ENCODE measurements at places on chromosomes 3 and 15. TPM values are rescaled to one million over a fixed set of nuclear protein-coding genes. Genes with fewer than 3 reads are reported as not detected.

The ARHGAP31 gene
- polyA plus RNA-seq, result 12.5 TPM

The DZIP1L gene
- polyA plus RNA-seq, result 12.7 TPM

The RPUSD2 gene
- polyA plus RNA-seq, result 10.3 TPM

The TMEM212 gene
- polyA plus RNA-seq, result not detected

The SEMA4B gene
- polyA plus RNA-seq, result 39.4 TPM

The CCR1 gene
- 2.6 TPM for polyA plus RNA-seq

The ZNF639 gene
- polyA plus RNA-seq, result 60.1 TPM

The MST1R gene
- 0.62 TPM for polyA plus RNA-seq

The SST gene
- polyA plus RNA-seq, result not detected

The DIPK2A gene
- polyA plus RNA-seq, result 45.6 TPM

The C2CD4B gene
- 0.46 TPM for polyA plus RNA-seq

The PEX11A gene
- 18.5 TPM for polyA plus RNA-seq

The CALML4 gene
- polyA plus RNA-seq, result 26.8 TPM

The DNAH1 gene
- polyA plus RNA-seq, result 6.5 TPM

The RYR3 gene
- 8.0 TPM for polyA plus RNA-seq

The FGD5 gene
- polyA plus RNA-seq, result 27.0 TPM

The GOLGA8J gene
- polyA plus RNA-seq, result 1.0 TPM

The FANCD2OS gene
- not detected for polyA plus RNA-seq

The NR2E3 gene
- 0.18 TPM for polyA plus RNA-seq

The DUOXA1 gene
- 0.21 TPM for polyA plus RNA-seq

The ANKUB1 gene
- not detected for polyA plus RNA-seq

The GNAT1 gene
- polyA plus RNA-seq, result not detected

The SLC51B gene
- polyA plus RNA-seq, result 11.8 TPM

The SI gene
- polyA plus RNA-seq, result not detected

The LMAN1L gene
- not detected for polyA plus RNA-seq

The CRABP1 gene
- polyA plus RNA-seq, result 55.2 TPM

The ZMYND10 gene
- 4.1 TPM for polyA plus RNA-seq

The BFSP2 gene
- not detected for polyA plus RNA-seq

The CCNB2 gene
- 44.0 TPM for polyA plus RNA-seq

The COMMD4 gene
- 101 TPM for polyA plus RNA-seq

The NECTIN3 gene
- polyA plus RNA-seq, result 38.1 TPM

The OR4F6 gene
- polyA plus RNA-seq, result not detected

The HTR3E gene
- not detected for polyA plus RNA-seq

The C3orf52 gene
- polyA plus RNA-seq, result 4.9 TPM

The FBXL2 gene
- 31.4 TPM for polyA plus RNA-seq

The ARL6IP5 gene
- polyA plus RNA-seq, result 110 TPM
